ENCODE measurements at places on chromosomes 2 and 18.

GRCh38 chr18:58570360-58571064 lies 58.4 kb downstream of the ALPK2 start:
- no peak for DNase-seq

GRCh38 chr2:127597984-127598380 lies 48.0 kb upstream of the GPR17 start:
- DNase-seq: no peak

- no peak for DNase-seq
Measured at GRCh38 chr2:80058562-80058961, 246.0 kb downstream of the LRRTM1 start.

DNA sequence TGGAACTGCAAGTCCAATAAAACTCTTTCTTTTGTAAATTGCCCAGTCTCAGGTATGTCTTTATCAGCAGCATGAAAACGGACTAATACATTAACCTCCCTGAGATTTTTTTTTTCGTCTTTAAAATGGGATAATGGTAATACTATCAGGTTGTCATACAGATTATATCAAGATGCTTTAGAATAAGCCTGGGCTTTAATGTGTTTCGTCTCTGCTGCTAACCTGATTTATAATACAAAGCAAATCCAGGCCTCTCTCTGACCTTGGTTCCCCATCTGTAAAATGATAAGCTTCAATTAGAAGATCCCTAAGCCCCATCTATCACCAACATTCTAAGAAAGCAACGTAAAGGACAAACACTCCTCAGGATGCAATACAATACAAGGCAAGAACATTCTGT lies 283.5 kb downstream of the LRATD1 start:
- DNase-seq: no peak

DNA sequence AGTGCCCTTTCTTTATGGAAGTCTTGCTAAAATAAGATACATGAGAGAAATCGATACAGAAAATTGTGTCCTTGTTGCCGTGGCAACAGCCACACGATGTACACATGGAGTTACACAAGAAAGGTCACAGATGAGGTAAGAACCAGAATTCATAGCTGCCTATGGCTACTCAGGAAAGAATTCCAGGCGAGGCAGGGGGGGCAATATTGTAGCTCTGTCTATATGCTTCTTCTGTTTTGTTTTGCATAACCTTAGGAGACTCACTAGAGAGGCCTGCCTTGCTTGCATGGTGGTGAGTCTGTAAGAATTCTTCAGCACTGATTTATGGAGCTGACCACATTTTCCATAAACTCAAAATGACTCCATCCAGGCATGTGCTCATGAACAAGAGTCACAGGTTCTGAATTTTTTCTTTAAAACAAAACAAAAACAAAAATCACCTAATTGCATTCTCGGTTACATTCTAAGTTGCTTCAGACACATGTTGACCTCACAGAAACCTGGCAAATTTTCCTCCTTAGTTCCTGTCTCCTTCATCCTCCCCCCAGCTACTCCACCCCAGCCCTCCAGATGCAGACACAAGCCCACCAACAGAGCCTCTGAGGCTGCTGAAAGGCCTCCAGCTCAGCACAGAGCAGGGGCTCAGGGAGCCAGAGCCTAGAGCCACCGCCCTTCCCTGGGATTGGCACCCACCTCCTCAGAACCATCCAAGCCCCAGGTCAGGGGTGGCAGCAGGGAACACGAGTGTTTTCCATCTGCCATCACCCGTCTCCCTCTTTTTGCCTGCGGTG lies 183.5 kb downstream of the ANTXR1 start:
- DNase-seq: peak; percentile 69

- DNase-seq: no peak
Measured at GRCh38 chr2:157922815-157923214, 46.7 kb upstream of the ACVR1 start.
